ENCODE measurements at places on chromosomes 7 and 10.

DNA sequence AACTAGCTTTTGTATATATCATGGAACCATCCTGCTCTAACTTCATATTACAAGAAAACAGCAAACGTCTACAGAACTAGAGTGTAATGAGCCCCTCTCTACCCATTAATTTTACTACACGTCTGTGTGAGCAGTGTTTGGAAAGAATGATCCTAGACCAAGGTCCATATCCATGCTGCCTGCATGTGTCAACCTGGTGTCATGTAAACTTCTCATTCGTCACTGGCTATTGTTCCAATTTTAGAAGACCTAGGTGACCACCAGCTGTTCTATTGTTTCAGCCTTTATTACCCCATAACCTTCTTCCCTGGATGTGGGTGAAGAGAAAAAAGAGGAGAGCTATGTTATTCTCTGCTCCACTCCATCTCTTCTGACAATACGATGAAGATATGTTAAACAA, 77.1 kb downstream of the CREM start:
- DNase-seq, result no peak

DNA sequence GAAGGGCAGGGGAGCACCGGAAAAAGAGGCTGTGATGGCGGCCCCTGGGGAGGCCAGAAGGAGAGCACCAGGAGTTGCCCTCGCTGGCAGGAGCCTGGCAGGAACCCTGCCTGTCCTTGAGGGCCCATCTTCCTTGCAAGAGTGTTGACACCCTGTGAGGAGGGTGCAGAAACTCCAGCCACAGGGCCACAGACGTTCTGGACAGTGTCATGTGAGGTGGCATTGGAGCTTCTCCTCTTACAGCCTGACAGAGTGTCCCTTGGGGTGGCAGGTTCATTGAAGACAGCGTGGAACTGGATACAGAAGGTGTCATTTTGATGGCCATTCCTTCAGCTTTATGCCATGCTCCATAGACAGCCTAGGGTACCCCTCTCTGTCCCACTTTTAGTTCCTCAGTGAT, 54.2 kb downstream of the RBM20 start:
- no peak for DNase-seq

- peak; percentile 50 for DNase-seq
Measured at GRCh38 chr7:143375298-143376034, 5.7 kb upstream of the ZYX start.

DNA sequence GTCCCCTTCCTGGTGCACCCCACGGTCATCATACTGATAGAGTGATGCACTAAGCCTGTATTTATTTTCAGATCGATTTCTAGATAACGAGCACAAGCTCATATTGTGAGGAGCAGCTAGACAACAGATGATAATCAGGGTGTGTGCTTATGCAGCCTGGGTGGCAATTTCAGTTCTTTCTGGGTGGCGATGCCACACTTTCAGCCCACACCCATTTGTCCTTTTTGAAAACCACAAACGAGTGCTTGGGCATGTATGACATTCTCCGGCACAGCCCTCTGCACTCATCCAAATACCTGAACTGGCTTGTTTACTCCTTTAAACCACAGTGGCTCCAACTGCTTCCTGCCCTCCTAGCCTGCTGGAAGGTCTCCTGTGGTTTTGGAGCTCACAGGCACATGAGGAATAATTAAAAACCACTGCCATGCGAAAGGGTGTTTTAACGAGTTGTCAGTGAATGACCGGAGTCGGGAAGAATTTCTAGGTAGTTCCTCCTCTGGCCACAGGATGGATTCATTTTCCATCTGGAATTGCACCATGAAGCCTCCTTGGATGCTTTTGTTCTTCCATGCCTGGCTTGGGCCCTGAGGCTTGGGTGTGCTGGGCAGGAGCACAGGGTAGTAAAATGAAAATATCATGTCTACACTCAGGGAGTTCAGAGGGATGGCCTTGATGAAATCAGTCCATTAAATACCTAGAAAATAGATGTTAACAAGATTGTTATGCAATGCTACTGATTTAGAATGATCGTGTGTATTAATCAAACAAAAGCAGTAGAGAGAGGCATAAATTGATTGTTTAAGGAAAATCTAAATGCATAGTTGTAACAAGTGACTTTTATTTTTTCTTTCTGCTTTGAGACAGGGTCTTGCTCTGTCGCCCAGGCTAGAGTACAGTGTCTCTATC, 52.4 kb upstream of the ITGB1 start:
- DNase-seq, result no peak

- no peak for DNase-seq
Measured at GRCh38 chr7:35691366-35691765, 3.6 kb downstream of the HERPUD2 start.

DNA sequence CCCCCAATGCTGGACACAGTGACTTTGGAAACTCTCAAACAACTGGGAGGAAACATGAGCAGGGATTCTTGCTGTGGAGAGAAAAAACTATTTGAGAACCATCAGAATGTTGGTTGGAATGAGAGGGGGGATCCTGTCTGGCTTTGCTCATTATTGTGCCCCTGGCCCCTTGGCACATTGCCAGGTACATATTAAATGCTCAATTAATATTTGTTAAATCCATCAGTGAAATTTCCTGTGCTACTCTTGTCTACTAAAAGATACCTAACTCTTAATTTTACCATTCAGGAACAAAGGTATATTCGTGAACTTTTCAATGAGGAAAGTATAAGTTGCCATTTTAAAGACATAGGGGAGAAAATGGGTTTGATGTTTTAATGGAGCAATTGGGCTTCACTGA, 329.4 kb downstream of the OTUD1 start:
- DNase-seq, result no peak

DNA sequence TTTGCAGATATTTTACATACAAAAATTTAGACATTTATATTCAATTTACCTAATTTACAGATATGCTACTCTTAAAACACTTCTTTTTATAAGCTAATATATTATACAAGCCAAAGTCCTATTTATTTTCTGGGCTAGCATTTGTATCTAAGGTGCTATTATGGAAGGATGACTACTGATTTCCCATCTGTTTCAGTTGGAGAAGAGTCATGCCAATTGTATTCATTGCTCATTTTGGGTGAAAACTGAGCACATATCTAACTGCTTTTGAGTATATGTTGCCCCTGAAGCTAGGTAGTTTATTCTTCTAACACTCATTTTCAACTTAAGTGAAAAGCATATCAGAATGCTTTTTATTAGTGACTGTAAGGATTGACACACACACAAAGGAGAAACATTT, 172.9 kb downstream of the CDK14 start:
- no peak for DNase-seq

All from activated CD8-positive, alpha-beta memory T cell treated with anti-CD3 and anti-CD28 coated beads, Interleukin-2, amount 50 U/mL, for 4 hours (primary cell).